PC-3 (cell line): ENCODE measurements at places on chromosomes 3 and 15.
A peak's percentile ranks its signal among the peaks of the same experiment; 100 is the strongest.

GRCh38 chr3:184945886-184946625 lies 134.1 kb downstream of the VPS8 start:
- H3K27me3 ChIP-seq = no peaks in the 10 kb centered on the region
- no peak overlapping the region for H3K27ac ChIP-seq
- H3K4me3 ChIP-seq = no peak overlapping the region
- 0 out of 2 replicates have a peak, but pooled peaks cover 3% of the 10 kb centered on the region for H3K36me3 ChIP-seq

GRCh38 chr15:81152339-81152738 lies 18.3 kb downstream of the CFAP161 start:
- no peaks in the 10 kb centered on the region for H3K27me3 ChIP-seq
- no peak overlapping the region for H3K4me3 ChIP-seq
- no peak for DNase-seq

GRCh38 chr3:182618085-182618732 lies 175.1 kb upstream of the ATP11B start:
- peak overlapping the region; percentile 47 for H3K27ac ChIP-seq
- peak; percentile 78 for DNase-seq
- H3K4me1 ChIP-seq = peaks cover 27% of the 10 kb centered on the region
- no peaks in the 10 kb centered on the region for H3K27me3 ChIP-seq
- H3K36me3 ChIP-seq = no peaks in the 10 kb centered on the region
- H3K4me3 ChIP-seq = no peak overlapping the region

- peaks cover 45% of the 10 kb centered on the region for H3K4me1 ChIP-seq
- H3K27ac ChIP-seq = no peak overlapping the region
- peak; percentile 93 for DNase-seq
- H3K36me3 ChIP-seq = no peaks in the 10 kb centered on the region
- H3K4me3 ChIP-seq = no peak overlapping the region
These were observed 17.1 kb downstream of the ZBED2 start for GRCh38 chr3:111577798-111578685.

- no peak for DNase-seq
- peaks cover 46% of the 10 kb centered on the region for H3K4me1 ChIP-seq
- H3K27ac ChIP-seq = no peak overlapping the region
- H3K4me3 ChIP-seq = no peak overlapping the region
- no peaks in the 10 kb centered on the region for H3K27me3 ChIP-seq
These were observed 5.5 kb upstream of the LARP6 start for GRCh38 chr15:70859322-70859908.

GRCh38 chr15:53031469-53031868 lies 241.3 kb upstream of the ONECUT1 start:
- DNase-seq = no peak
- no peak overlapping the region for H3K27ac ChIP-seq
- H3K4me3 ChIP-seq = no peak overlapping the region
- H3K4me1 ChIP-seq = no peaks in the 10 kb centered on the region

DNA sequence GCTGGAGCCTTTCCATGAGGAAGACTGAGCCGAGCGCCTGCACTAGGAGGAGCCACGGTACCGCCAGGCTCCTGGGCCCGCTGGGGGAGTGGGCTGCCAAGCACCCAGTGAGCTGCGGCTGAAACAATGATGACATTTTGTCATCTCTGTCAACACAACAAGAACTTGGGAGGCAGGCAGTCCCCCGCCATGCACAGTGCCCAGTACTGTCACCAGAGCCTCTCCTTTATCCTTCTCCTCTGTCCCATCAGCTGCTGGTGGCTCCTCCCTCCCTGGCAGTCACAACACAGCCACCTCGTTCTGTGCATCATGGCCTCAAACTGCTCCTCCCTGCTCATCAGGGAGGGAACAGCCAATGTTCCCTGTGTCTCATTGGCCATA lies 34.0 kb upstream of the PCSK6 start:
- peaks cover 54% of the 10 kb centered on the region for H3K27me3 ChIP-seq
- H3K4me1 ChIP-seq = no peaks in the 10 kb centered on the region

- H3K4me1 ChIP-seq = no peaks in the 10 kb centered on the region
- no peak overlapping the region for H3K4me3 ChIP-seq
- H3K27ac ChIP-seq = no peak overlapping the region
- no peak for DNase-seq
- H3K36me3 ChIP-seq = no peaks in the 10 kb centered on the region
- no peaks in the 10 kb centered on the region for H3K27me3 ChIP-seq
These were observed 46.1 kb downstream of the CHCHD6 start for GRCh38 chr3:126749931-126750755.

DNA sequence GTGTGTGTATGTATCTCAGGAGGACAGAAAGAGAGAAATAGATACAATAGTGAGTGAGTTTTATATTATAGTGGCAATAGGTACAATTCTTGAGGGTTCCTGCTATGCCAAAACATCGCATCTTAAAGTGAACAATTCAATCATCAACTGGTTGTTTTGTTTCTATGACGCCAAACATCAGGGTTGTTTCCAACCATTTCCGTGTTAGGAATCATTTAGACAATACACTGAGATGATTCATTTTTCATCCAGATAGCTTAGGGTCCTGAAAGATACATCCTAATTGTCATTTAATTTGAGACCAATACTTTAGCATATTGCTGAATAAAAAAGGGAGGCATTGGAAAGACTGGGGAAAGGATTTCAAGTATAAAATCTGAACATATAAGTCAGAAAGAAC lies 472.2 kb downstream of the MCTP2 start:
- no peak for DNase-seq
- no peaks in the 10 kb centered on the region for H3K4me1 ChIP-seq
- H3K27ac ChIP-seq = no peak overlapping the region
- peaks cover 24% of the 10 kb centered on the region for H3K27me3 ChIP-seq

DNA sequence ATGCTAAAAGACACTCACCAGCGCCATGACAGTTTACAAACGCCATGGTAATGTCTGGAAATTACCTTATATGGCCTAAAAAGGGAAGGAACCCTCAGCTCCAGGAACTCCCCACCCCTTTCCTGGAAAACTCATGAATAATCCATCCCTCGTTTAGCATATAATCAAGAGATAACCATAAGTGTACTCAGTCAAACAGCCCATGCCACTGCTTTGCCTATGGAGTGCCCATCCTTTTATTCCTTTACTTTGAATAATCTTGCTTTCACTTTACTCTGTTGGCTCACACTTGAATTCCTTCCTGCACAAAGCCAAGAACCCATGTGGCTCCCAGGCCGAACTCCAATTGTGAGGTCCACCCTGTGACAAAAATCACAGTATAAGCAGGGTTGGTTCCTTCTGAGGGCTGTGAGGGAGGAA lies 19.1 kb upstream of the FSTL1 start:
- peak overlapping the region; percentile 85 for H3K27ac ChIP-seq
- no peaks in the 10 kb centered on the region for H3K27me3 ChIP-seq
- peak; percentile 22 for DNase-seq
- H3K4me3 ChIP-seq = peak overlapping the region; percentile 6; the same call in 1 of the 2 replicates
- H3K36me3 ChIP-seq = no peaks in the 10 kb centered on the region
- peaks cover 43% of the 10 kb centered on the region for H3K4me1 ChIP-seq

- no peaks in the 10 kb centered on the region for H3K27me3 ChIP-seq
- H3K4me3 ChIP-seq = no peak overlapping the region
- H3K36me3 ChIP-seq = no peaks in the 10 kb centered on the region
- no peak for DNase-seq
- no peak overlapping the region for H3K27ac ChIP-seq
These were observed 217.8 kb upstream of the CD96 start for GRCh38 chr3:111324151-111324550.

- H3K36me3 ChIP-seq = no peaks in the 10 kb centered on the region
- no peak overlapping the region for H3K4me3 ChIP-seq
- H3K4me1 ChIP-seq = no peaks in the 10 kb centered on the region
- no peak for DNase-seq
- no peak overlapping the region for H3K27ac ChIP-seq
These were observed 47.4 kb downstream of the CLDN18 start for GRCh38 chr3:138057384-138057783.

DNA sequence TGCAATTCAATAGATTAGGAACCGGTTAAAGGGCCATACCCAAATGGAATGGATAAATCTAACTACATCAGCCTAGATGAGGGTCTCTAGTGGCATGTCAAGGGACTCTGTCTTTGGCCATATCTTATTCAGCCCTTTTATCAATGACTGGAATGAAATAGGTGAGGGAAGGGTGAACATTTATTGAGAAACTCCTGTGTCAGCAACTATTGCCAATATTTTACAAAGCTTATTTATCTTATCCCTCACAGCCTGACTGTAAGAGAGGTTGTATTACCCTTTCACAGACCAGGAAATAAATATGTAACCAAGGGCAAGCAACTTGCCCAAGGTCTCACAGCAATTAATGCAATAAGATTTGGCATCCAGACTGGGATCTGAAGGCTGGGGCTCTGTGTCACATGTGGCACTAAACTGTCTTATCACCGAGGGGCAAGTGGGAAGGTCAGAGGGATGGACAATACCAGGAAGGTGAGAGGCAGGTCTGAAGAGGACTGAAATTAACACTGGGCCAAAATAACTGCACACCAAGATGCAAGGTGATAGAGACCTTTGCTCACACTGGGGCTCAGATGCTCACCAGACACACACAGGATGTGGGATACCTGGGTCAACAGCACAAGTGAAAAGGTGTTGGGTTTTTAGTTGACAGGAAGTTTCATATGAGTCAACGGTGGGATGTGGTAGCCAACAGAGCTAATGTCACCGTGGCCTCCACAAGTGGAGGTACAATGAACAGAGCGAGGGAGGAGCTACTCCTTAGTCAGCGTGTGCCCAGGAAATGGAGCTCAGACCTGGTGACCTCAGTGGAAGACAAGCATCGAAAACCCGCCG lies 261.3 kb downstream of the RPLP1 start:
- peaks cover 25% of the 10 kb centered on the region for H3K4me1 ChIP-seq
- H3K27ac ChIP-seq = no peak overlapping the region
- H3K36me3 ChIP-seq = no peaks in the 10 kb centered on the region
- no peak overlapping the region for H3K4me3 ChIP-seq
- H3K27me3 ChIP-seq = no peaks in the 10 kb centered on the region

GRCh38 chr3:190883973-190884832 lies 21.7 kb upstream of the GMNC start:
- no peaks in the 10 kb centered on the region for H3K27me3 ChIP-seq
- peak overlapping the region; percentile 35; the same call in 1 of the 2 replicates for H3K4me3 ChIP-seq
- no peaks in the 10 kb centered on the region for H3K4me1 ChIP-seq
- peak; percentile 88 for DNase-seq
- H3K36me3 ChIP-seq = no peaks in the 10 kb centered on the region

DNA sequence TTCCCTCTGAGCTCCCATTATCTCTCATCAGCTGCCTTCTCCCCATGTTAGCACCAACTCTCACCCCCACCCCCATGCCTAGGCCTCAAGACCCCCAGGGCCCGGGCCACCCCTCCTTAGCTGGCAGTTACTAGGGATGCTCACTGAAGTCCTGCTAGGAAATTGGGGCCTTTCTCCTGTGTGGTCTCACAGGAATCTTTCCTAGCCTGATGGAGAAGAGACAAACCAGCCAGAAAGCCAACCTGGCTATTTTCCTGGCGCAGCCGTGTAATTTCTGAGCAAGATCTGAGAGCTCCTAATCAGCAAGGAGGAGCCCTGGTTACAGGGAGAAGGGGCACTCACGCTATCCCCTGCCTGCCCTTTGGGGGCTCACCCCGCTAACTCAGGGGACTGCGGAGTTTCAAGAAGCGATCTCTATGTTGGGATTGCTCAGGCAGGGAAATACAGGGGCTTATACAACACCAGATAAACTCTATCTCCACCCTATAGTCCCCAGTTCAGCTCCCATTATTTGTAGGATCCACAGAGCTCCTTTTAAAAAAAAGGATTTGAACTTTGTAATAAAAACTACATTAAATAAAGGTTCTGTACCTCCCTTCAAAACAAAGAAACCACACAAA lies 25.2 kb downstream of the NR2F2 start:
- H3K4me3 ChIP-seq = no peak overlapping the region
- H3K27me3 ChIP-seq = no peaks in the 10 kb centered on the region
- H3K36me3 ChIP-seq = no peaks in the 10 kb centered on the region
- no peak overlapping the region for H3K27ac ChIP-seq
- H3K4me1 ChIP-seq = peaks cover 6% of the 10 kb centered on the region

DNA sequence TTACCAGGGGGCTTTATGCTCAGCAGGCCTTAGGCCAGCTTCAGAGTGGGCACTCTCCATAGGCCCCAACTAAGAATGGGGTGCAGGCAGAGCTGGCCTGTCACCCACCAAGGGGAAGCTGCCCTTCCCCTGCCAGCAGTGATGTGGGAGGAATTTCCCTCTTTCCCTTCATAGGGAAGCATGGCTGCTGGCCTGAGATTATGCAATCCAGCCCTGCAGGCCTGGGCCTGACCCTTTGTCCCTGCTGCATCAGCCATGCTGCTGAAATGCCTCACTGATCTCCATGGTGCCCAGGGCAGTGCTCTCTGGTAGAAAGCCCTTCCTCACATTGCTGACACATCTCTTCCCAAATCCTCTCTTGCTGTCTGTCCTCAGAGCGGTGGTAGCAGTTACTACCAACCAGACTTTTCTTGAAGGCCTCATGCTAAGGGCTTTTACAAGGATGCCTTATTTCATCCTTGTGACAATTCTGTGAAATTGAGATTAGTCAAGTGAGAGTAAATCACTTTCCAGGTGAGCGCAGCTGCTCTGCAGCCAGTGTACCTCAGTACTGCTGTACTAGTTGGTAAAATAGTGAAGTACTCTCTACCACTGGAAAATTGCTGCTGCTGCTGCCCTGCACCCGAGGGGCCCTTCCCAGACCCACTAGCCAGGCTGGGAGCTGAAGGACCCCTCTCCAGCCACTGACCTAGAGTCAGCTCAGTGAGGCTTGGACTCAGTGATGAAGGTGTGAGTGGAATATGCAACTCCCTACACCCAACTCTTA lies 33.8 kb downstream of the MRAS start:
- no peaks in the 10 kb centered on the region for H3K4me1 ChIP-seq
- no peak overlapping the region for H3K27ac ChIP-seq
- no peaks in the 10 kb centered on the region for H3K36me3 ChIP-seq
- no peaks in the 10 kb centered on the region for H3K27me3 ChIP-seq

DNA sequence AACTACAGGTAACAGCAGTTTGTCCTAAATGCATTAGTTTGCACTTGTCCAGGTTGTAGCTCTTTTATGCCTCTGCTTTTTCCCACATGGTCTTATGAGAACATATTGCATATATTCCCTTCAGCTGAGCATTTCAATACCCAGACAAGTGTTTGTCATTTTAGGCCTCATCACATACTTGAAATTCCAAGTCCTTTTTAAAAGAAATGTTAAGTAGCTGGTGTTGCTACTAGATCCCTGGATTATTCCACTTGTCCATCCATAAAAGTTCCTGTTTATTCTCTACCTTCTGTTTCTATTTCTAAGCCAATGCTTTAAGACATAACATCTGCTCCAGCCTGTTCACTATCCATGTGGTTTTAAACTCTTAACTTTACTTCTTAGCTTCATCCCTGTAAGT lies 128.4 kb downstream of the NECTIN3 start:
- no peak overlapping the region for H3K27ac ChIP-seq
- DNase-seq = no peak
- no peaks in the 10 kb centered on the region for H3K36me3 ChIP-seq
- no peaks in the 10 kb centered on the region for H3K27me3 ChIP-seq

DNA sequence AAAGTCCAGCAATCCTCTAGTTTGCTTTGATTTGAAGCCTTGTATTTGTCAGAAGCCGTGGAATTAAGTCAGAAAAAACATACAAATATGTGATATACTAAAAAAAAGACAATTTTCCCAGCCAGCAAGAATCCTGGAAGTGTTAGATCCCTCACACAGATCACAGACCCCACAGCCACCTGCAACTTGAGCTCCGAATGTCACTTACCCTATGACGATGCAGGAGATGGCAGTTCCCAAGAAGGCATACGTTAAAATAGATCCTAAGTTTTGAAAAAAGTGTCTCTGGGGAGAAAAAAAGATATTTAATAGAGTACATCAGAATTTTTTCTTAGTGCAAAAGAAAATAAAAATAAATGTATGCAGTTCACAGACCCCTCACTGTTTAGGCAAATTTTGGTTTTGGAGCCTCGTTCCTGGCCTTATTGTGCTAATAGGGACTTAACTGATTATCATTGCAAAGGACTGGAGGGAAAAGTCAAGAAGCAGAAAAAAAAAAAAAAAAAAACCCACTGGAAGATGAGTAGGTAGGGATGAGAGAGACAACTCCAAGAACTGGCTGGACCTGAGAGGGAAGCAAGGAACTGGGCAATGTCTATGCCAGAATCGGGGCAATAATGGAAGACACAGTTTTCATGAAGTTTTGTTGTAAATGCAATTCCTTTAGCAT lies 53.3 kb downstream of the SLC9A9 start:
- no peaks in the 10 kb centered on the region for H3K4me1 ChIP-seq
- H3K27me3 ChIP-seq = no peaks in the 10 kb centered on the region
- no peaks in the 10 kb centered on the region for H3K36me3 ChIP-seq
